Fibroblast of skin of back (primary cell): ENCODE measurements at places on chromosomes 1 and 21.

DNA sequence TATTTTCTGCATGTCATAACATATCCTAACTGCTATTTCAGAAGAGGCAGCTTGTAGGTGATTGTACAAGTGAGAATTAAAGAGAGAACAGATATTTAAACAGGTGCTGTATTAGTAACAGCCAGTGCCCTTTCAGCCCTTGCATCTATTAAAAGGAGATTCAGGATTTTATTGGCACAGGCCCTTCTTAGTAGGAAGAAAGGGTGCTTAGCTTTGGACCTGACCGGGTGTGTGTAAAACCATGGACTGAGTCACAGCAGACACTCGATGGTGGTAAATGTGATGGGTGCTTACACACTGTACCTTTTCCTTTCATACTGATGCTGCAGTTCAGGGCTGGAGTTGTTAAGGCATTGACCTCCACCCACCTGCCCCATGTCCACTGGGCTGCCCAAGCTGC lies 12.7 kb upstream of the CD101 start:
- no peak for DNase-seq

- DNase-seq, result no peak
These were observed 4.4 kb upstream of the ATXN7L2 start for GRCh38 chr1:109479311-109479710.

GRCh38 chr1:226296911-226297310 lies 12.1 kb downstream of the LIN9 start:
- DNase-seq, result no peak

- no peak for DNase-seq
These were observed 29.4 kb downstream of the KAZN start for GRCh38 chr1:14627608-14628489.

GRCh38 chr1:167491586-167492461 lies 26.5 kb downstream of the CD247 start:
- no peak for DNase-seq

GRCh38 chr1:159162516-159163265 lies 8.7 kb upstream of the CADM3 start:
- DNase-seq, result no peak

GRCh38 chr1:160623227-160623633 lies 23.6 kb downstream of the SLAMF1 start:
- no peak for DNase-seq

- DNase-seq, result no peak
These were observed 37.9 kb upstream of the PODN start for GRCh38 chr1:53024117-53024516.

DNA sequence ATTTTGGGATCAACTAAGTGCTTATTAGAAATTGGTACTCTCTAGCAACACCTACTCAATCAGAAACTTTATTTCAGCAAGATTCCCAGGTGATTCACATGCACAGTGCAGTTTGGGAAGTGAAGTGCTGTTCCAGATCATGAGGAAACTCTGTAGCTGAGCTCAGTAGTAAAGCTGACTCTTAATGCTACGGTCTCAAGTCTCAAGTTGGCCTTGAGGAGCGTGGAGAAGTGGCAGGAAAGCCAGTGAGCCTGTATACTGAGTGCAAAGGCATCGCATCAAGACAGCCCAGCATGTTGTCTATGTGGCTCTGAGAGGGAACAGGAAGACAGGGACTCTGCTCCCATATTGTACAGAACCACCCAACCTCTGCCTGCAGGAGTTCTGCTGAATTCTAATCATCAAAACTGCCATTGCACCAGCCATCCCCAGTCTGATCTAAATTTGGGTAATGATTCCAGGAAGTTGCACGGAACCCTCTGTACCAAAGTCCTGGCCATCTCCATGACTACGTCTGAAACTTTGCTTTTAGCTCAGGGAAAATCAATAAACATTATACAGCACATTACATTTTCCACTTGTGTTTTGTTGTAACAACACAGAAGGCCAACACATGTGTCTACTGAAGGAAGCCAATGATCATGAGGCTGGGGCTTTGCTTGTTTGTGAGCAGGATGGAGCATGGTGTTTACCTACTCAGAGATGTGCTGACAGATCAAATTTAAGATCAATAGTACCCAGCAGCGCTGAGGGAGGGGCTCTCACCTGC lies 105.1 kb upstream of the TLR5 start:
- DNase-seq, result no peak

DNA sequence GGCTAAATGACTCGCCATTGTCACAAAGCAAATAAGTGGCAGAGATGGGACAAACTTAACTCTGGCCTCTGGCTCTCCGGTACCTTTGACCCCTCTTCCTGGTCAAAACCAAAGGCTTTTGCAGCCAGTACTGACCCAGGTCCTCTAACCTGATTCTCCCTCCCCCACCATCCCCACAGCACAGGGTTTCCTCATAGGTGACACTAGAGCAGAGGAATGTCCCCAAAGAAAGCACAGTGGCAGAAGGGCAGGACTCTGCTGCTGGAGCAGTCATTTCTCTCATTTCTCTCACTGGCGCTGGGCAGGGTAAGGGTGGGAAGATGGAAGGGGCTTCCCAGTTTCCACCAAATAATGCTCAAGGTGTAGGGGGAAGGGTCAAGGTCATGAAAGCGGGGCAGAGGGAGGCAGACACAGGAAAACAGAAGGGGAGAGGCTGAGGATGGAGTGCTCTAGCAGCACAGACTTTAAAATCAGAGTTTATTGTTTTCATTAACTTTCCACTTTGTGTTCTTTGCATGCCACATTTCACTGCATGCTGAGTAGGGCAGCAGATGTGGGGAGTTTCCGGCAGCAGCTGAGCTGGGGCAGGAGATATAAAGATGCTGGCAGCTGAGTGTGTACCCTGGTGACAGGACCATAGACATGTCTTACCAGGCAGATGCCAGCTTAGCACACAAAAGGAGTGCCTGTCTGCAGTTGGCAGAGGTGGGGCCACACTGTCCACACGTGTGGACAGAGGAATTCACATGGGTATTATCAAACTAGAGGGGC lies 80.5 kb downstream of the FAM78B start:
- no peak for DNase-seq

DNA sequence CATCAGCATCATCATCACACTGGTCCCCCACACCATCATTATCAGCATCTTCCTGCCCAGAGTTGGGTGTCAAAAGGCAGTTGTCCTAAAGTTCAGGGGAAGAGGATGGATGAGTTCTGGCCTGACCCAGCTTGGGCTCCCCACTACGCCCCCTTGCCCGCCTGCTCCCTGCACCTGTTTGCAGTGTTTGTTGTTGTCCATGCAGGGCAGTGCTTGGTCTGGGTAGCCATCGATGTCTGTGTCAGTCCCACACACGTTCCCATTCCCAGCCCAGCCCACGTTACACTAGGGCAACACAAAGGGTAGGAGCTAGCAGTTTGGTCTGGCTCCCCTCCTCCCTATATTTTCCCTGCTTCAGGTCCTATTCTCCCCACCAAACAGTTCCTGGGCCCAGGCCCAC lies 6.8 kb downstream of the THBS3 start:
- DNase-seq, result no peak

DNA sequence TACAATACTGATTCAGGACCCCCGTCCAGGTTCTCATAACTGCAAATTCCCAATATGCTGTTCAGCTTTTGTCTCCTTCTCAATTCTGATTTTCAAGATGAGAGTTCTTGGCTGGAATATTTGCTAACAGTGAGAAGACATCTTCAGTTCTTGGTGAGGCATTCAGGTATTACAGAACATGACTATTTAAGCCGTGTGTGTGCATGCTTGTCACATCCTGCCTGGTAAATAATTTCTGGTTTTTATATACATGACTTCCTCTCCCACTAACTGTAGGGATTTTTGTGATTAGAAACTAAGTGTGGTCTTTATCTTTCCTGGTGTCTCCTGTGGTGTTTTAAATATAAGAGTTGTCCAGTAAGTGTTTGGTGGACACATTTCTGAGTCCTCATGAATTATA lies 10.2 kb upstream of the SLC19A2 start:
- no peak for DNase-seq

DNA sequence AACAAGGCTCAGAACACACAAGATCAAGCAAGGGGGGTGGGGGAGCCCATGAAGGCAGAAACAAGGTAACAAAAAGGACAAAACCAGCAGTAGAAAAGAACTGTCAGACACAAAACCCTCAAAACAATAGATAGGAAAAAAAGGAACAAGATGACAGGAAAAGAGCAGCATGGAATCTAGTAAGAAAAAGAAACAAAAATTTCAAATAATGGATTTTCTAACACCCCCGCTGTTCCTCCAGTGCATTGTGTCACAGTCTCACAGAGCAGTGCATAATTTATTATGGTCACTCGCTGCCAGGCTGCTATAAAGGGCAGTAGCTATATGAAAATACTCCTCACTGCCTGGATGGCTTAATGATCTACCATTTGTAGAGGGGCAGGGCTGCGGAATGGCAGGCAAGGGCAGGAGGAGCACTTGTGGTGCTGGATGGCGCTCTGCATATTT lies 567.9 kb downstream of the DPYD start:
- no peak for DNase-seq

DNA sequence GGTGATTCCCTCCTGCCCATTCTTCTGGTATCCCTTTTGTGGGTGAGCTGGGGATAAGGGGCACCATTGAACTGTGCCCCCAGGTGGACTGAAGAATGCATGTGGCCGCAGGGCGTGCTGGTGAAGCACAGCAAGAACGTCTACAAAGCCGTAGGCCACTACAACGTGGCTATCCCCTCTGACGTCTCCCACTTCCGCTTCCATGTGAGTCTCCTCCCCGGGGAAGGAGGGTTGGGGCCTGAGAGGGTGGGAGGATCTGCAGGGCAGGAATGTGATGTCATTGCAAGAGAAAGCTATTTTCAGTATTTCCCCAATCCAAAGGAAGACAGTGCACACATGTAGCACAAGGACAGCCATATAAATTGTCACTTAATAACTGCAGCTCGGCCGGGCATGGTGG lies 7.5 kb upstream of the KPNA6 start:
- DNase-seq, result peak; percentile 48

- DNase-seq, result peak; percentile 95
These were observed 26.8 kb downstream of the EGLN1 start for GRCh38 chr1:231395076-231395997.

- peak; percentile 87 for DNase-seq
These were observed 11.3 kb upstream of the RIPK4 start for GRCh38 chr21:41777951-41778815.

- peak; percentile 81 for DNase-seq
These were observed 131.8 kb upstream of the NGF start for GRCh38 chr1:115469703-115470476.

DNA sequence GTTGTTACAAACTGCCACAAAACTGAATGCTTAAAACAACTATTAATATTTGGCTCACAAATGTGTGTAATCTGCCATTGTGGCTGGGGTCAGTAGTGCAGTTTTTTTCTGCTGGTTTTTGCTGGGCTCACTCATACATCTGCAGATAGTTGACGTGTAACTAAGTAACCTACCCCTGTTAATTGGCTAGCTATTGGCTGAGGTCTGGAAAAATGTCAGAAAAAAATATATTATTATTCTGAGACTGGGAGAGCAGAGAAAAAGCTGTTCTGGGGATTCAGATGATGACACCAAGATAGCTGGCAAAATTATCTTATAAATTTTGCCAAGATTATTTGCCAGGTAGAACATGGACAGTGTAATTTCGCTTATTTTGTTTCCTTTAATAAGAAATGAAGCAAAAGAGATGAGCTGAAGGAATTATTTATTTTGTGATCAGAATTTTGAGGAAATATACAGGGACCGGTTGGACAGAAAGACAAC lies 616.1 kb upstream of the ADAMTS5 start:
- DNase-seq, result no peak

- no peak for DNase-seq
These were observed 63.6 kb upstream of the ETV3 start for GRCh38 chr1:157201767-157202166.

- DNase-seq, result peak; percentile 81
These were observed 273.1 kb upstream of the SNX7 start for GRCh38 chr1:98388441-98388840.

GRCh38 chr1:117239467-117239866 lies 28.7 kb upstream of the VTCN1 start:
- DNase-seq, result no peak

DNA sequence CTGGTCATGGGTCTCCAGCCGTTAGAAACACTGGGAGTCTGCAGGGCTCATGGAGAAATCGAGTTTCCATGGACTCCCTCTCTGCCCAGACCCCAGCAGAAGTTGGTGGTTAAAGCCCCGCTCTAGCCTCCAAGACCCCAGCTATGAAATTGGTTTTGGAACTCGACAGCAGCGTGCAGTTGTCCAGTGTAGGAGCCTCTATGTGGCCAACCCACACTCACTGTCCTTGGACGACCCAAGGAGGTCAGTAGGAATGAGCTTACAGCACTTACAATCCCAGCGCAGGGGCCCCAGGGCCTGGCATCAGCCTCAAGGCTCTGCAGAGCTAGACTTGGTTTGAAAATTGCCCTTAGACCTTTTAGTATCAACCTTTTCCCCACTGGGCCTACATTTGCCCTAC lies 3.2 kb upstream of the PRDM16 start:
- no peak for DNase-seq

DNA sequence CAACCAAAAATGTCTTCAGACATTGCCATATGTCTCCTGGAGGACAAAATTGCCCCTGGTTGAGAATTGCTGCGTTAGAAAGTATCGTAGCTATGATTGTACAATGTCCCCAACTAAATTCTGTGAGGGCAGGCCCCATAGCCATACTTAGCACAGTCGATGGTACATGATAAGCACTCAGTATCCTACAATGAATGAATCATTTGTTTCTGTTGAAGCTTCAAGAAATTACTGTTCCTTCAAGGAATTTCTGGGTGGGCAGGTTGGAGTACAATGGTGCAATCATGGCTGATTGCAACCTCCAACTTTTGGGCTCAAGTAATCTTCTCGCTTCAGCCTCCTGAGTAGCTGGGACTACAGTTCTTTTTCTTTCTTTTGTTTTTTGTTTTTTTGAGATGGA lies 4.7 kb downstream of the CAP1 start:
- DNase-seq, result no peak

- no peak for DNase-seq
These were observed 59.0 kb upstream of the ST6GALNAC3 start for GRCh38 chr1:76015478-76016103.

- peak; percentile 47 for DNase-seq
These were observed 54.7 kb downstream of the MAP3K7CL start for GRCh38 chr21:29185172-29185571.

GRCh38 chr1:222424826-222425225 lies 123.1 kb downstream of the HHIPL2 start:
- DNase-seq, result no peak
